Left lung (tissue), 14 donors: ENCODE measurements at places on chromosomes 1 and 21. TPM values are rescaled to one million over a fixed set of nuclear protein-coding genes. Genes with fewer than 3 reads are reported as not detected.

DNA sequence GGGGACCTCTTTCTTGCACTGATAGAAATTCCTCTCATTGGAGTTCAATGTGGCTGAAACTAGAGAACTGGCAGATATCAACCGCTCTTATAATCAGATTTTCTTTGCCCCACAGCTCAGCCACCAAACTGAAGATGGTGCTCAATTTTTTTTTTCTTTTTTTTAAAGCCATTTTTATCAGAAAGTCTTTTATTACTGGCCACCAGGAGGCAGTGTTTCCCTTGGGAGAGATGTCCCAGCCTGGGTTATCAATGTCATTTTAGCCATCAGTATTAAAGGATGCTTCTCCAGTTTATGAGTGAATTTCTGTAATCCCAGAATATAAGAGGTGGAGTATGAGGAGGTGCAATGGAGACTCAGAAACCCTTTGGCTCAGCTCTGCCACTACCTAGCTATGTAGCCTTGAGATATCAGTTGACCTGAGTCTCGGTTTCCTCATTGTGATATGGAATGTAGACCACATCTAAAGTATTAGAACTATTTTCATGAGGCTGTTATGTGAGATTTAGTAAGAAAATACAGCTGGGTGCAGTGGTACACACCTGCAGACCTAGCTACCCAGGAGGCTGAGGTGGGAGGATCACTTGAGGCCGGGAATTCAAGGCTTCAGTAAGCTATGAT lies 27.6 kb downstream of the CD244 start:
- DNase-seq = no peak

DNA sequence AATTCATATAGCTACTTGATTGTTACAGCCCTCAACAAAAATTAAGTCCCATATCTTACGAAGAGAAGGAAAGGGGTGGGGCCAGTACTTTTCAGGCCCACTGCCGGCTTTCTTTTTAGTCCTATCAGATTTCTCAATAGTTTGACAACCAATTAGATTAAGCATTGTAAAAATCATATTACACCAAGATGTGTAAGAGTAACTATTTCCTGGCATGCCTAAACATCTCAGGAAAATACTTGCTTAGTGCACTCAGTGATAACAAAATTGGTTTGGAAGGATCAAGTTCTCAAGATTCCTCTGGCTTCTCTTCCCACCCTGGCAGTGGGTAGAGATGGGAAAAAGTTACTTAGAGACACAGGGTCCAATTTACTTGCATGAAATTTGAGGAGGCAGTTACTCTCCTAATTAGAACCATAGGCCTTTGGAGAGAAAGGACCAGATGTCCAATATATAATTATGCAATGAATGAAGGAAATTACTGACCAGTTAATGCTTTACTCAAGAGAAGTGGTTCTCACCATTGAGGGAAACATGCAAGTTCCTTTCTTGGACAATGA lies 30.1 kb downstream of the STPG1 start:
- DNase-seq = no peak

DNA sequence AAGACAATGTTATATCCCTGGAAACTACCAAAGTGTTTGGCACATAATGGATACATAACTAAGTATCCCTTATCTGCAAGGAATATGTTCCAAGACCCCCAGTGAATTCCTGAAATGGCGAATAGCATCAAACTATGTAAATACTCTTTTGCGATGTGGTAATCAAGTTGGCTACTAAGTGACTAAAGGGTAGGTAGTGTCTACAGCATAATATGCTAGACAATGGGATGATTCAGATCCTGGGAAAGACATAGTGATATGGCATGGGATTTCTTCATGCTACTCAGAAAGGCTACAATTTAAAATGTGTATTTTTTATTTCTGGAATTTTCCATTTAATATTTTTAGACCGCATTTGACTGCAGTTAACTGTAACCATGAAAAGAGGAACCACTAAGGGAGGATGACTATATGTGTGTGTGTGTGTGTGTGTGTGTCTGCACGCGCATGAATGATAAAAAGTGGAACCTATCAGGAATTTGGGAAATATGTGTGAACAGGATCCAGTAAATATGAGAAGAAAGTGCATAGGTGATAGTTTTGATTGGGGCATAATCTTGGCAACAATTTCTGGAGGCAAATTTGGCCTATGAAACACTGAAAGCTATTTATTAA lies 1899.9 kb downstream of the NCAM2 start:
- DNase-seq = no peak

DNA sequence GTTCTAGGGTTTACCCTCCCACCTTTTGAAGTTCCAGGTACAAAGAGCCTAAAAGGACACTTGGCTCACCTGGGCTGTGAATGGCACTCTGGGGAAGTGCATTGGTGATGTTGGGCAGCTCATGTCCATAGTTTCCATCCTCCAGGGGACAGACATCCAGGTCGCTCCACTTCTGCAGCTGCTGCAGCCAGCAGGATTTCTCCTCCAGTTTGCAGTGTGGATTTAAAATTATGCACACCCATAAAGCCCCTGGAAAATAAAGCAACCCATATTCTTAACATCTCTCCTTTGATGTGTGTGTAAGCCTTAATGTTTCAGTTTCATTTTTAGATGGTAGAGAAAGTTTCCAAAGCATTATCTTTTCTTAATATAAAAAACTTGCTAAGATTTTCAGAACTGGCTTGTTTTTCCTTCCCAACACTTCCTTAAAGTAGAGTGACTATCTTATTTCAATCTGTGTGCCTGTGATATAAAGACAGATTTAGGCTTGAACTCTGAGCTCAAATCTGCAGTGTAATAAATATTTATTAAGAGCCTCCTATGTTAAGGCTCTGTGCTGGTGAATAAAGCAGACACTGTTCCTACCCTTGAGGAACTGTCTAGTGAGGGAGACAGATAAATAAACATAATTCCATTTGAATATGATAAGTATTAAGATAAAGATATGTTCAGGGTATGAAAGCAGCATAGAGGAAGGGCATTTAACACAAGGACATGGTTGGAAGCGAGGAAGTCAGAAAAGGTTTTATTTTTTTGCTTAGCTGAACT lies 39.1 kb downstream of the UROD start:
- DNase-seq = no peak

DNA sequence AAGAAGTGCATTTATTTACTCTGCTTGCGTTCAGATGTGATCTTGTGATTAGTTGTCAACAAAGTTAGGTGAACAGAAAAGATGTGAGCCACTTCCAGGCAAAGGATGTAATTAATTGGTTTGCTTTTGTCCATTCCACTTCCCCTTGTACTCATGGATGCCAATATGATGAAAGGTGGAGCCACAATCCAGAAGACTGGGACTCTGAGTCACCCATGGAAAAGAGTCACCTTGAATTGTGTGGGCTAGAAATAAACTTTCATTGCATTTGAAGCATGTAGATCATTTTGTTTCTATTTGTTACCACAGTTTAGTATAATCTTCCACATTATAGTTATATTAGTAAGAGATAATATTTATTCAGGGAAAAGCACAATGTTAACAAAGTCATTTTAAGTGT lies 684.2 kb downstream of the LTN1 start:
- no peak for DNase-seq

Gene CACNA1S
- not detected for total RNA-seq

DNA sequence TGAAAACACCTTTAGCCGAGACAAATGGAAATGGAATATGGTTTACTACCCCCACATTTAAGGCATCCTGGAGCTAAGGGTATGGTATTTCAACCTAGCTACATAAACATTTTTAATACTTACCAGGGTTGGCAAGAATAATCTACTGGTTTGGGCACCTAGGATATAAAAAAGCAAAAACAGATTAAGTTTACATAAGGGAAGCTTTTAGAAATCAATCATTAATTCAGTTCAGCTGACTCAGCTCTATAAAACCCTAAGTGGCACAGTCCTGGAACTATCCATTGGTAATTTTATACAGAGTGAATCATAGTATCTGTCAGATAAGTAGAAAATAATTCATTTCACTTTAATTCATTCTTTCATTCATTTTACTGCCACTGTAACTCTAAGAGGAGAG lies 355.2 kb downstream of the VAV3 start:
- DNase-seq = no peak

Gene VANGL2
- total RNA-seq = 2.7 TPM

Gene HES2
- total RNA-seq = 6.6 TPM

DNA sequence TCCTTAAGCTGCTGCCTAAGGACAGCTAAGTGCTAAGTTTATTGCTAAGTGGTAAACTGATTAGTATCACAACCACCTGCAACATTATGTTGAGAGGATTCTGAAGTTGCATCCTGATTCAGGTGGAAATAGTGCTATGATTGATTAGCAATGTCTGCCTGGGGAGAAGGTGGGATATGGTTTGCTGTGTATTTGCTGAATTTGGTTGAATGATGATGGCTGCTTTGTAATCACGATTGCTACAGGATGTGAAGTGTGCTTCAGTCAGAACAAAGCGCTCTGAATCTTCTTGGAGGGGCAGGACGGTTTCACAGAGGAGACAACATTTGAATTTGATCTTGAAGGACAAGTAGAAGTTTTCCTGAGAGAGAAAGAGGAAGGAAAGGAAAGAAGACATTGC lies 226.0 kb downstream of the ST6GALNAC3 start:
- DNase-seq = no peak

Gene RAD54L
- total RNA-seq = 7.3 TPM

Gene DENND2D
- total RNA-seq = 56.6 TPM

Gene TNFSF4
- total RNA-seq = 1.3 TPM

GRCh38 chr1:246647113-246647512 lies 77.1 kb upstream of the SCCPDH start:
- DNase-seq = no peak

Gene S100A7A
- total RNA-seq = not detected

Gene LYPLAL1
- total RNA-seq = 24.1 TPM

Gene USP21
- 25.8 TPM for total RNA-seq

DNA sequence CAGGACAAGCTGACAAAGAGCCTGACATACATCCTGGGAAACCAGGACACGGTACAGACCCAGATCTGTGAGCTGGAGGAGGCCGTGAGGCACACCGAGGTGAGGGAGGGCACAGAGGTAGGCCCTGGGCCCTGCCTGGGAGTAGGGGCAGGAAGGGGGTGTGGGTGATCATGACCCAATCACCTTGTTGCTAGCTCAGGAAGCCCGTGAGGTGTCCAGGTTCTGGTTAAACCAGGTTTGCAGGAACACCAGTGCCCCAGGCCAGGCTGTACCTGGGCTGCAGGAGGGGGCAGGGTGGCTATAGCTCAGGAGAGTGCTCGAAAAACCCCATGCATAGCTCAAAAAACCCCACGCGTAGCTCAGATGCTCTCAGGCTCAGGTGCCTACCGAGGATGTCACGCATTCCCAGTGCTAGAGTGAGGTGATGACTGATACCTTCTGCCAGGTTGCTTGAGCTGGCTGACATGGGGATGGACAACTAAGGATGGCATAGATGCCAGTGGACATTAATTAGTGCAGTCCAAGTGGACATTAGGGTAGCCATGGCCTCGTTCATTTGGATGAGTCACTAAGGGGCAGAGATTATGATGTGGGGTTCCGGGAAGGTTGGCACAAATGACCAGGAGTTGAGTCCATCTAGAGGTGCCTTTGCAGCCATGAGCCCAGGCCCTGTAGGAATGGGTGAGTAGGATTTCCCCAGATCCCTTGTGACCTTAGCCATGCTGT lies 3.7 kb downstream of the TRIM46 start:
- no peak for DNase-seq
